Endothelial cell (in vitro differentiated cells): ENCODE measurements at places on chromosomes 11 and 22. TPM values are rescaled to one million over a fixed set of nuclear protein-coding genes. Genes with fewer than 3 reads are reported as not detected.

DNA sequence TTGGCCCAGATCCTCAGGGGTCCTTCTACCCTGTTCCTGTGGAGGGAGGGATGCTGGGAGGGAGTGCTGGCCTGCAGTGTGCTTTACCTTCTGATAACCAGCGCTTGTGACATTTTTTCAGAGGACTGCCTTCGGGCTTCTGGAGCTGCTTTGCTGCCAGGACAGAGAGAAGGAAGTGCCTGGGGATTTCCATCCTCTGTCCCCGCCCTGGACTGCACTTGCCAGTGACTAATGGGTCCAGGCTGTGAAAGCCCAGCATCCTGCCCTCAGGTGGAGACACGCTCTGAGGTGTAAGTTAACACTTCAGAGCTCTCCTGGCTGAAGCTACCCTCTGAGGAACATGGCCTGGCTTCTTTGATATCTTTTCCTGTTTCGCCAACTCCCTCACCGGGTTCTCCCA, 158.7 kb upstream of the SYT13 start:
- no peak overlapping the region for H3K27ac ChIP-seq
- H3K36me3 ChIP-seq, result peaks cover 3% of the 10 kb centered on the region
- no peak for DNase-seq
- no peaks in the 10 kb centered on the region for H3K4me1 ChIP-seq
- no peak overlapping the region for H3K4me3 ChIP-seq

DNA sequence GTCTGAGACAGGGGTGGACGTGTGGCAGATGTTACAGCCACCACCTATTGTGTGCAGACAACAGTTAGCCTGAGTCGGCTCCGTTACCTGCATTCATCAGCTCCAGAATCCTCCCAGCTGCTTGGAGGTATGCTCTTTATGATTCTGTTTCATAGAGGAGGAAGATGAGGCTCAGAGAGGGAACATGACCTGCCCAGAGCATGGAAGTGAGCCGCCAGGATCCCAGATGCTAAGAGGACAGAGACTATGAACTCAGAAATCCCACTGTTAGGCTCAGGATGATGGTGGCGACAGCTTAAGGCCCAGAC, 1.5 kb downstream of the EMID1 start:
- peak overlapping the region; percentile 24 for H3K4me3 ChIP-seq
- H3K36me3 ChIP-seq, result no peaks in the 10 kb centered on the region
- no peak overlapping the region for H3K27ac ChIP-seq
- peaks cover 6% of the 10 kb centered on the region for H3K27me3 ChIP-seq
- H3K4me1 ChIP-seq, result peaks cover 24% of the 10 kb centered on the region

DNA sequence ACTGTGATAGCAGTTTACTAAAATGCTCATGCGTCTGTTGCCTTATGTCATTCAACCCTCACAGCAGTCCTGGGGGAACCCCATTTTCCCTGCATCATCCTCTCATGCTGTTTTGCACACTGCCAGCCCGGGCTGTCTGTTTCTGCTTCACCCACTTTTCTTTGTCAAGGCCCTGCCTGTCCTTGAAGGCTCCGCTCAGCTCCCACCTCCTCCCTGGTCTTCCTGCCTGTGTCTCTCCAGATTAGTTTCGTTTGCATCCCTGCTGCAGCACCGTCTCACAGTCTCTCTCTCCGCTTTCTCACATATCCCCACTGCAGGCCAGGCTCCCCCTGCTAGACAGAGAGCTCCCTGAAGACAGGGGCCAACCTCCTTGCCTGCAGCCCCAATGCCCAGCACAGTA, 29.9 kb downstream of the SERPINH1 start:
- peaks cover 29% of the 10 kb centered on the region for H3K4me1 ChIP-seq
- H3K27ac ChIP-seq, result no peak overlapping the region
- DNase-seq, result no peak

- no peak for DNase-seq
- H3K4me1 ChIP-seq, result peaks cover 64% of the 10 kb centered on the region
- peak overlapping the region; percentile 95 for H3K27ac ChIP-seq
- no peaks in the 10 kb centered on the region for H3K36me3 ChIP-seq
- H3K27me3 ChIP-seq, result peaks cover 3% of the 10 kb centered on the region
- peak overlapping the region; percentile 42 for H3K4me3 ChIP-seq
Observed at GRCh38 chr11:67347964-67348749, 5.2 kb downstream of the POLD4 start.

DNA sequence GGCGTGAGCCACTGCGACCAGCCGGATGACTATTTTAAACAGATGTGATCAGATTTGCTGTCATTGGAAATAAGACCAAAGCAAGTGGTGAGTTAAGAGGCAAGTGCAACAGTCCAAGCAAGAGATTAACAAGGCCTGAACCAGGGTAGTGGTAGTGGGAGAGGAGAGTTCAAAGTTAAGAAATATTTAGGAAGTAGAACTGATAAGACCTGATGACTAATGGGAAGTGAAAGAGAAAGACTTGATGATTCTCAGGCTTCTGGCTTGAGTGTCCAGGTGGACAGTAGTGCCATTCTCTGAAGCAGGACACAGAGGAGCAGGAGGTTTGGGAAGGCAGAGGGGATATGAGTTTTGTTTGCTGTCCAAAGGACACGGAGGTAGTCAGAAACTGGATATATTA, 7.2 kb downstream of the NDUFC2 start:
- peaks cover 4% of the 10 kb centered on the region for H3K27me3 ChIP-seq
- peaks cover 13% of the 10 kb centered on the region for H3K36me3 ChIP-seq
- peak overlapping the region; percentile 50 for H3K27ac ChIP-seq
- H3K4me1 ChIP-seq, result peaks cover 8% of the 10 kb centered on the region
- DNase-seq, result no peak

The CASP5 gene
- not detected for total RNA-seq
